ENCODE measurements at places on chromosomes 4 and X.

GRCh38 chr4:87933337-87933736 is 42.2 kb upstream of the SPP1 start:
- no peak for DNase-seq

DNA sequence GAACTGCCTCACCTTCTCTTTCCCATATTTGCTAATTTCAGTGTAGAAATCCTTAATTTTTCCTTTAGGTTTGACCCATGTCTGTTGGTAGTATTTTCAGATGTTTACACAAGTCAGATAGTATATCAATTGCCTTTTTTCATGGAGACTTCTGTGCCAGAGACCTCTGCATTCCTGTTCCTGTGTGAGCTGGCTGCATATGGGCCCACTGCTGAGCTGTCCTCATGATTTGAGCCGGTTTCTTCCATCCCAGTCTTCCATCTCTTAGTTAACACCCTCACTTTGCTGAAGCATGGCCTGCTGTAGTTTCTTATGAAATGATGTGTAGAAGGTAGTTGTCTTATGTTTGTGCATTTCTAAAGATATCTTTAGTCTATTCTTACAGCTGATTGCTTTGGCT is 40.0 kb downstream of the CDS1 start:
- no peak for DNase-seq

DNA sequence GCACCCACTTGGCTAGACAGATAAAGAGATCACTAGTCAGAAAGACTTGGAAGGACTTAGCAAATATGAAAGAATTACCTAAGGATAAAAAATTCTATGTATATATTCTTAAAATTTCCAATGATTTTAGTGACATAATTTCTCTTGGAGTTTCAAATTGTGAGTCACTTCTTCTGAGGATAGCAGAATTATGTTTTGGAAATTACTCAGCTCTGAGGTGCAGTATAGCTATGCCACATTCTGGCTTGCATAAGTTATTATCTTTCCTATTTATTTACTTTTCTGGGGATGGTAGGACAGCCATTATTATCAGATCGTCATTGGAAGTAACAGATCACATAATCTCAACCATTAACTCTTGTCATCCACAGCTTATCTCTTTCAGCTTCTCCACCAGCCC is 853.5 kb downstream of the TRIML1 start:
- DNase-seq = no peak

- no peak for DNase-seq
Observed at GRCh38 chr4:149923736-149924135, 108.1 kb upstream of the IQCM start.

DNA sequence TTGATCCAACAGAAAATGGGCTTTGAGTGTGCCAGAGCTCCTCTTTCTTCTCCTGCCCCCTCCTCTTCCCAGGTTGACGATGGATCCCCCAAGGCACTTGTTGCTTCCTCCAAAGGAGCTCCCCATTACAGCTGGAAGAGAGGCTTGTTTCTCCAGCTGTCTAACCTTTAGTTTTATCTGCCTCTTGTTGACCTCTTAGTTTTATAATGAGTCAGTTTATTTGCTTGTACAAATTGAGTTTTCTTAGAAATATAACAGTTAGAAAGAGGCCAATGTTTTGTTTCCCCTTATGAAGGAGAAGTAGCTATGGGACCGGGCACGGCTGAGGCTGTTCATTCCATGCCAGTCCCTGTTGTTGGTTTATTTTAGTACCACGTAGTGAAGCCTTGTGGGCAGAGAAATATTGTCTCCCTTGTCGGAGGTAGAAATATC is 158.2 kb downstream of the SPRY1 start:
- DNase-seq = no peak

DNA sequence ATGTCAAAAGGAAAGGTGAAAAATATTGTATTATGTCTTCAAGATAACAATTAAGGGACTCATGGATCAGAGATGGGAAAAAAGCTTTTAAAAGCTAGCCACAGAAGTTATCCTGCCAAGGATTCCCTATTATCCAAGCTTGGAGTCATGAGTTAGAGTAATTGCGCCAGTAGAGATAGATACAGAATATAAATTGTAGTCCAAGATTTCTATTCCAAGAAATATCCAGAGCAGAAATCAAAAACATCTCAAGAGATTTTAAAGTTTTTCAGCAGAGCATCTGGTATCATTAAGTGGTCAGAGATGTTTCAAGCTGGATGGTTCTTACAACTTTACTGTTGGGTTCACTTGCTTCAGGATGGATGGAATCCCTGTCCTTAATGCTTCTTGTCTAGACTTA is 186.7 kb downstream of the PCDH18 start:
- no peak for DNase-seq

GRCh38 chr4:168577624-168578023 is 80.8 kb downstream of the PALLD start:
- no peak for DNase-seq

DNA sequence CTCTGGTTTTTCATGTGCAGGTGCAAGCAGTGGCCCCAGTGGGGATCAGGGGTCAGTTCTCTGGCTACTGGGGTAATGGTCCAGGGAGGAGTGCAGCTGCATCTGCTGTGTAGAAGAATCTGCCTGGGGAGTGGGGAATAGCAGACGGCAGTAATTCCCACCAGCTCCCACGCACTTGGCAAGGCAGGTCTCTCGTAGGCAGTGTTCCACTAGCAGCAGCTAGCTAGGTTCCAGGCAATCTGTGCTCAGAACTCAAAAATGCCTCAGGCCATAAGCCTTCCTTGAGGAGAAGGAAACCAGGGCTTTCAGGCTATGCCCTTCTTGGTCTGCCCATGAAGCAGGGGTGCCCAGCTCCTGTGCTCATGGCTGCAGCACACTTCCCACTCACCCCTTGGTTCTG is 38.8 kb downstream of the DCLK2 start:
- DNase-seq = no peak

DNA sequence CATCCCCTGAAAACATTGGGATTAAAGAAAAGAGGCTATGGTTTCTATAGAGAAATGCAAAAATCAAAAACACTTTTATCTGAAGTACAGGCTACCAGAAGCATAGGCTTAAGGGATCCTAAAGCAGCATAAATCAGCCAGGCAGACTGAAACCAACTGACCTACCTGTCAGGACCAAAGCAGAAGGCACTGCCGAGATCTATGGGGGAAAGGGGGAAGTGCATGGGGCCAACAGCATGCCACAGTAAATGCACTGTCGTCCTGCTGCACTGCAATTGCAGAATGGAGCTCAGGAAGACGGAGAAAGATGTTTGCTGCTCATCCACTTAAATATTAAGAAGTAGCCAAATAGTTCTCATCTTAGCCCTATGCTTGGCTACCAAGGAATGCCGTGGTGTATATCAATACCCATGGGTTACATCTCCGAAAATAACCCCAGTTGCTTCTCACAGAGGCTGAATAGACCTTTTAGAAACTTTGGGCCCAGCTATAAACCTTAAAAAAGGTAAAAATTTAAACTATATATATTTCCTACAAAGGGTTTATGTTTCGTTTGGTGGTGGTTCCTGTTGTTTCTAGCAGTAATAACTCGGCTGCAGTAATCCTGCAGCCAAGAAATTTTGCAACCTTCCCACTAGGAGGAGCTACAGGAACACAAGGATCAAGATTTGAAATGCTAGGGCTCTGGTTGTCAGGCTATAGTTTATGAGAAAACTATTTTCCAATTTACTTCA is 312.2 kb upstream of the DIAPH2 start:
- peak; percentile 25 for DNase-seq

DNA sequence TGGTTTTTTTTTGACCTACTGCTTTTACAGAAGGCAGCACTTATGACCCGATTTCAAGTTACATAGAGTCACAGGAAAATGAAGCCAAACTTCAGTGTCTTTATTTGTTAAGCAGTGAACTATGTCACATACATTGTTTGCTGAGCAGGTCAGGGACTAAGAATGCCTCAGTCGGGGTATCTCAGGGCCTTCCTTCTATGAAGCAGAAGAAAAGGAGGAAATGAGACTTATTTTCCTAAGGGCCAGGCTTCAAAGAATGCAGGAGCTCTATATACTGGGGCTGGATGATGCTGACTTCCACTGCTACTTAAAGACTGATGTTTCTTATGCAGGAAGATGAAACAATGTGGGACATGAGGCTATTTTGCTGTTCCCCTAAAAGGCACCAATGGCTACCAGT is 558.4 kb upstream of the IGFBP7 start:
- DNase-seq = no peak

- no peak for DNase-seq
Observed at GRCh38 chr4:141240259-141240658, 19.6 kb downstream of the ZNF330 start.

DNA sequence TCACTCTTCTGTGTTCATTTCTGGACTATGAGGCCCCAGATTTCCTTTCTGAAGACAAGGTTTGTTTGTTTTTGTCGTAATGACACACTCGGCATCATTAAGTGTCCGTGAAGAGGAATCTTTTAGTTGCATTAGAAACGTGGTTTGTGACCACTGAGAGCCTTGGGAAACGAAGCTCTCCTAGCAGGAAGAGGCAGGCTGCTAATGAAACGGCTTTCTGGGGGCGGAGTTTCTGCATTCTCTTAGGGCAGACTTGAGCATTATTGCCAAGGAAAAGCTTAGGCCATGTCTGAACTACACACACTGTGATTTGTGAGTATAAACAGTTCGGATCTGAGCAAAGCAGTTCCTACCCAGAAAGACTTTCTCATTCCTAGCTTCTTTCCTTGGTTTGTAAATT is 64.0 kb downstream of the SOX3 start:
- DNase-seq = no peak

DNA sequence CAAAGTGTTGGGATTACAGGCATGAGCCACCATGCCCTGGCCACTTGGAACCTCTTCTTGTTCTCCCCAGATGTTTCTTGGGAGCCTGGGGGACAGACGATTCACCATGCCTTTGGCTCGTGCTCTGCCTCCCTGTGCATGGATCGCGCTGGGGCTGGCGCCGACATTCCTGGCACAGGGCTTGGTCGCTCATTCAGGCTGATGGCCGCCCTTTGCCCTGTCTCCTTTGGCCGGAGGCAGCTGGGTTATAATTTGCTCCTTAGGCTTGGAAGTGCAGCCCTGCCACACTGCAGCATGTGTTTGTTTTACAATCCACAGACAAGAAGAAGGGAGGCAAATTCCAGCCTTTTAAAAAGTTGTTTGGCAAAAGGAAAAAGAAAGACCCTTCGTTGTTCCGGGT is 115.3 kb downstream of the AASDH start:
- no peak for DNase-seq

GRCh38 chrX:50093625-50094024 is 107.2 kb downstream of the AKAP4 start:
- DNase-seq = no peak

DNA sequence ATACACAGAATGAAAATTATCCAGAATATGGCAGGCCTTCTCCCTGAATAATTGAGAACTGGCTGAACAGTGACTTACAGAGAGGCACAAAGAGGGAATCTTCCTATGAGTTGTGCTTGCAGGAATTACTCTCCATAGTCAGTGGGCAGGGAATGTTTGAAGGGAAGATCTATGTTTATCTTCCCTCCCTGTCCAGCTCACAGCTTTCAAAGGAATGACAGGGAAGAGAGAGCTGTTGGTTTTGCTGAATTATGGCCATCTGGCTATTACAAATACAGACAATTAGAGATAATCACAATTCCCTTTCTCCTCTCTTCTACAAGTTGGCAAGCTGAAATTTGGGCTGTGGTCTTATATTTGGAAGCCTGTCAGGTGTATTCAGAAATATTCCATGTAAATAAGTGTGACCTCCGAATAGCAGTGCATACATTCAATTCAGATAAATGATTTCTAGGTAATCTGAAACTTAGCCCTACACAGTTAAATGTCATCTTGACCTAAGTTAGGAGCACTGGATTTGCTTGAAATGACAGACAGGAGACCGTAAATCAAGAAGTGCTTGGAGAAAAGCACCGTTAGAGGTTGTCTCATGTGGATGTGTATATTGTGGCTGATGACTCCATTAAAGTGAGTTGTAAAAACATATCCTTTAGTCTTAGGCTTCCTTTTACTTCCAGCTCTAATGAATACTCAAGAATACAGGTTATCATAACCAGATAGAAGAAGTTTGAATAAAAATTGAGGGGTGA is 136.8 kb downstream of the C4orf33 start:
- no peak for DNase-seq

DNA sequence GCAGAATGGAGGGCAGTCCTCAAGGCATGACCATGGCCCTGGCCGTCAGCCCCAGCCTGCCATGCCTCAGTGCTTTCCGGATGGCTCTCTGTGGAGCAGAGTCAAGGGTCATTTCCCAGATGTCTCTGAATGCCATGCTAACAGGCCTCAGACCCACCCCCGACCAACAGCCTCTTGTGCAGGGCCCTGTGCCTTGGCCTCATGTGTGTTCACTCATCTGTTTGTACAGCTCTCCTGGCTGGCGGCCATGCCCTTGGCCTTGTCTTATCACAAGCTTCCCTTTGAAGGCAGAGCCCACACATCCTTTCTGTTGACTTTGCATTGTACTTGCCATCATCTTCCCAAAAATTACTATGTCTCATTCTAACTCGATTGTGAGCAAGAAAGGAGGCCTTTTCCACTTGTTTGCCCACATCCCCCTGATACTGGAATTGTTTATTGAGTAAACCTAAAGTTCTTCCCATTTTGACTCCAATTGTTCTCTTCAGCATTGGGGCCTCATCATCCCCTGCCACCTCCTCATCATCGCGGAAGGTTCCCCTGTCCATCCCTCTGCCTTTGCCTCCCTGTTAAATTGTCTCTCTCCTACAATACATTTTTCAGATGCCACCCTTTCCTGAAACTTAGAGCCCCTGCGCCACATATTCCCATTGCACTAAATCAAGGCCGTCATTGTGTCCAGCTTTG is 6.3 kb downstream of the CA5B start:
- DNase-seq = no peak

DNA sequence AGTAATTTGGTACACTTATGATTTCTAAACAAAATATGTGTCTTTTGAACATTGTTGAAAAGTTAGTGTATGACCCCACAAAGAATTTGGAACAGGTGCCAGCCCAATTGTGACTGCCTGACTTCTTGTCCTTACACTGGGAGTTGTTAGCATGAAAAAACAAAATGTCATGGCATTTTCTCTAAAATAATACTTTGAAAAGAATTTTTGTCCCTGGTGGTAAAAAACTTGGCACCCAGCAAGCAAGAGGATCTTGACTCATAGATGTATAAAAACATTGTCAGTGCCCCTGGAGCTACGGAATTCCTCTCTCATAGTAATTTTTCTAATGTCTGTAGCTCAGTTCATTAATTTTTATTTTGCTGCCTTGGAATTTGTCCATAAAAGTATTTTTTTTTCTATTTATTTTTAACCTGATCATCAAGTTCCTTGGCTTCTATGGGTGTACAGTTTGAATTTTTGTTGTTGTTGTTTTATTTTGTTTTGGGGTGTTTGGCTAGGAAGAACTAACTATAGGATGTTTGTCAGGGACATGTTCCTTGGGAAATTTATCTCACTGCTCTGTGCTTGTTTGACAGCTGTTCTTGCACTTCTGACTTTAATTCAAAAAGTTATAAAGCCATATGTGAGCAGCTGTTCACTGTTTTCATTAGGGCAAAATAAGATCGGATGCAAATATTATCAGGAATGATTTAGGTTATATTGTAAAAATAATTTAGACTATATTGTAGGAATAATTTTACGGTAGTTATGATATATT is 95.4 kb upstream of the NUDT6 start:
- no peak for DNase-seq
